Spinal cord (tissue), 10 donors: ENCODE measurements at places on chromosomes 1 and 21. TPM values are rescaled to one million over a fixed set of nuclear protein-coding genes. Genes with fewer than 3 reads are reported as not detected.

- peaks cover 4% of the 10 kb centered on the region for H3K4me1 ChIP-seq
- peaks cover 5% of the 10 kb centered on the region for H3K36me3 ChIP-seq
- peak overlapping the region; percentile 93 for H3K27ac ChIP-seq
- H3K4me3 ChIP-seq: peak overlapping the region; percentile 98
Measured at GRCh38 chr1:67429528-67430357, 459 bp downstream of the SERBP1 start.

GRCh38 chr1:28278763-28279162 lies 19.4 kb downstream of the SESN2 start:
- H3K27ac ChIP-seq: no peak overlapping the region
- peaks cover 71% of the 10 kb centered on the region for H3K36me3 ChIP-seq
- no peak for DNase-seq
- H3K4me1 ChIP-seq: peaks cover 4% of the 10 kb centered on the region

The PIGK gene
- 31.0 TPM for polyA plus RNA-seq

The TCHHL1 gene
- not detected for polyA plus RNA-seq

The BEND5 gene
- 27.5 TPM for polyA plus RNA-seq

The PRR9 gene
- polyA plus RNA-seq: not detected

DNA sequence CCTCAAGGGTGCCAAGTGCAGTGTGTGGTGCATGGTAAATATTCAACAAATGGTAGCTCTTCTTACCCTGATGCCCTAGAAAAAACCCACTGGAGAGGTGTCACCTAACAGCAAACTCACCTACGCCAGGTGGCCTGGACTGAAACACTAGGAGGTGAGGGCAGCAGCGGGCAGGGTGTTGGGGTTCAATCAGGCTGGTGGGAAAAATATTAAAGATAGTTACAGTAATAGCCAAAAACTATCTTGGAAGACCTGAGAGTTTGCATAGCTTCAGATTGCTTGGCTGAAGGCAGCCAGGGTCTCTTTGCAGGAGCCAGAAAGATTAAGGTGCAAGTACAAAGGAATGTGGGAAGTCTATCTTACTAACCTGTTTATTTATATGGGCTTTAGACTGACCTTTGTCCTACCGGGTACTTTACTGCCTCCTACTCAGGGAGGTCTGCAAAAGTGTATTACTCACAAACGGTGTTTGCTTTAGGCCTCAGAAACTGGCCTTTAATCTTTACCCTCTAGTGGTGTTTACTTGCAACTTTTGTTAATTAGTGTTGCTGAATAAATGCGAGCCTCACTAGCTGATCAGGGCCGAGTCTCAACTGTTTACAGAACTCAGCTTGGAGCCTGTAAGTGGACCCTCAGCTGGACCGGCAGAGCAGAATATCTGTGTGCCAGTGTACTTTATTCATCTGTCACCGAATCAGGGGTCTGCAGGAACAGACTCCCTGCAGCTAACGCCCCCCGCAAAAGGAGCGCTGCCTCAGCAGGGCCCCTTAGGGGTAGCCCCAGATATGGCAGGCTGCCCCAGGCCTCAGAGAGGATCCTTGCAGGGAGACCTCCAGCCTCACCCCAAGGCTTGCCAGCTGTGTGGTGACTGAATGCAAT lies 63.9 kb downstream of the SYF2 start:
- no peak for DNase-seq
- H3K36me3 ChIP-seq: no peaks in the 10 kb centered on the region
- H3K4me1 ChIP-seq: peaks cover 18% of the 10 kb centered on the region
- H3K27me3 ChIP-seq: no peaks in the 10 kb centered on the region
- H3K4me3 ChIP-seq: no peak overlapping the region

- H3K36me3 ChIP-seq: no peaks in the 10 kb centered on the region
- H3K27ac ChIP-seq: no peak overlapping the region
- H3K4me3 ChIP-seq: no peak overlapping the region
- no peaks in the 10 kb centered on the region for H3K27me3 ChIP-seq
Measured at GRCh38 chr1:111223126-111223685, 4.3 kb upstream of the CHI3L2 start.

DNA sequence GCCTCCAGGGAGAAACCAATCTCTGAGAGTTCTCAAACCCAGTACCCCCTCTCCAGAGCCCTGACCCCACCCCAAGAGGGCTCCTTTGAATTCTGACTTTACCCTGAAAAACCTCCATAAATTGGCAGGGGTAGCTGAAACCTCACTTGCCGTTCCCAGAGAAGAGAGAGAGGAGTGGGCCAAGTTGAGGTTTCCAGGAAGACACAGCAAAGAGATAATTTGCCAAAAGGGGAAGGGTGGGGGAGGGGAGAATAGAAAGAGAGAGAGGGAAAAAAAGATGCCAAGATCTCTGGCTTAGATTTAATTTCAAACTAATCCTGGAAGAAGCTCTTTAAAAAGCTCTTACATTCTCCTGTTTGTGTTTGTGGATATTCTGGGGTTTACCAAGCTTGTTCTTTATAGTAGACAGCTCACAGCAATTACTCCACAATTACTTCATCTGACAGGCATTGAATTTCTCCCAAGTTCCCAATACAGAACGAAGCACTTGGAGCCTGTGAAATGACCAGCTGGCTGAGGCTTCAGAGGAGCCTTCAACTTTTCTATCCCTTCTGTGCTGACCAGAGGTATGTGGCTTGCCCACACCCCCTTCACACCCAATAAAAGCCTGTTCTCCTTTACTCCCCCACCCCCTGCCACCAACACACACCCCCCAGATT lies 1.1 kb upstream of the GRHL3 start:
- DNase-seq: no peak
- peaks cover 41% of the 10 kb centered on the region for H3K27me3 ChIP-seq
- peak overlapping the region; percentile 78 for H3K27ac ChIP-seq
- H3K36me3 ChIP-seq: no peaks in the 10 kb centered on the region

- no peaks in the 10 kb centered on the region for H3K27me3 ChIP-seq
- peaks cover 22% of the 10 kb centered on the region for H3K4me1 ChIP-seq
- no peaks in the 10 kb centered on the region for H3K36me3 ChIP-seq
- H3K4me3 ChIP-seq: peak overlapping the region; percentile 89
- no peak for DNase-seq
- peak overlapping the region; percentile 96 for H3K27ac ChIP-seq
Measured at GRCh38 chr1:20787840-20788795, 1.0 kb upstream of the HP1BP3 start.

GRCh38 chr21:45845063-45845769 lies 136.4 kb upstream of the COL6A1 start:
- no peak overlapping the region for H3K4me3 ChIP-seq
- no peaks in the 10 kb centered on the region for H3K27me3 ChIP-seq
- no peak overlapping the region for H3K27ac ChIP-seq
- no peak for DNase-seq
- H3K36me3 ChIP-seq: no peaks in the 10 kb centered on the region
- H3K4me1 ChIP-seq: peaks cover 4% of the 10 kb centered on the region

DNA sequence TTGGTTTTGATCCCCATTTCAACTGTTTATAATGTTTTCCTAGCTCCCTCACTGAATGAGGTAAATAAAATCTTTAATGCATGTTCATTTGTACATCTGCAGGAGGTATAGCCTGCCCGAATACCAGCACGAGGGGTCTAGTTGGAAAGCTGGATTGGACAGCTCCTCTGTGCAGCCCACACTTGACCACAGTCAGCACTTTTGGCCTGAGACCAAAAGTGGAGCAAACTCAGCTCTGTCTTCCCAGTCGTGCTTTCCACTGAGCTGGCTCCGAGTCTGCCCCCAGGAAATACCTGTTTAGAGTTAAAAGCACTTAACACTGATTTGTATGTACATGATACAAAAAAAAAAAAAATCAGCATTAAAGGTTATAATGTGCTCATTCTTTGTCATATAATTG lies 224.4 kb downstream of the DSCAM start:
- no peak overlapping the region for H3K27ac ChIP-seq
- peaks cover 7% of the 10 kb centered on the region for H3K4me1 ChIP-seq
- H3K27me3 ChIP-seq: no peaks in the 10 kb centered on the region

The RAD54L gene
- 8.5 TPM for polyA plus RNA-seq

The BSND gene
- not detected for polyA plus RNA-seq
